Left renal pelvis (tissue), 4 donors: ENCODE measurements at places on chromosomes 16 and 17.

- DNase-seq, result peak; percentile 44
Observed at GRCh38 chr17:8016632-8017424, 14.4 kb downstream of the GUCY2D start.

GRCh38 chr16:49453021-49453420 is 79.4 kb downstream of the C16orf78 start:
- DNase-seq, result no peak

DNA sequence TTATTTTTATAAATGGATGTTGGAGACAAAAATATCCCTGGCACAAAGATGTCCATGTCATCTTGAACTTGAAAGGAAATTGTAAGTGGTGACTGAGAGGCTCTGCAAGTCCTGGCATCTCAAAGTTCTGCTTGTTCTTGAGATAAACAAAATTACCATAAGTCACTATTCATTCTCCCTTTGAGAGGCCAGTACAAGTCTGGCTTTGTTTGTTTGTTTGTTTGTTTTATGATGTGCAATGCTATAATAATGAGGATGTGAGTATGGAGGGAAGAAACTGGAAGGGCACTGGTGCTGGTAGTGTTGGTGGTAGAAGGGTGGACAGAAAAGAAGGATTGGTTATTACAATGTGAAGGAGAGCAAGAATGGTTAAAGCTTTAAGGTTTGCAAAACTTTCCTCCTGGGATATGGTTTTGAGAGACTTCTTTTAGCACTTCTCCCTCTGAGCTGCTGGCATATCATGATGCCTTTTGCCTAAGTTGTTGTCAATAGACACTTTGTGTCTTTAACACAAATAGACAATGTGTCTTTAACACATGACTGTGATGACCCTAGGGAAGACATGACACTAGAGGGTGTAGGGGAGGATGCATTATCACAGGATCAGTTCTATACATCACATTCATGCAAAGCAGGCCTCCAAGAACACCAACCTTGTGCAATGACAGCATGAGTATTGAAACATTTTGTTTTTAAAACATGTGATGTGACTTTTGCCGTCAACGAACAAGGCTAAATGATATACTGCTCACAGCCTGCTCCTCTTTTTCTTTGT is 880.5 kb upstream of the GOT2 start:
- no peak for DNase-seq

- DNase-seq, result no peak
Observed at GRCh38 chr16:26665166-26665939, 401.4 kb upstream of the C16orf82 start.

DNA sequence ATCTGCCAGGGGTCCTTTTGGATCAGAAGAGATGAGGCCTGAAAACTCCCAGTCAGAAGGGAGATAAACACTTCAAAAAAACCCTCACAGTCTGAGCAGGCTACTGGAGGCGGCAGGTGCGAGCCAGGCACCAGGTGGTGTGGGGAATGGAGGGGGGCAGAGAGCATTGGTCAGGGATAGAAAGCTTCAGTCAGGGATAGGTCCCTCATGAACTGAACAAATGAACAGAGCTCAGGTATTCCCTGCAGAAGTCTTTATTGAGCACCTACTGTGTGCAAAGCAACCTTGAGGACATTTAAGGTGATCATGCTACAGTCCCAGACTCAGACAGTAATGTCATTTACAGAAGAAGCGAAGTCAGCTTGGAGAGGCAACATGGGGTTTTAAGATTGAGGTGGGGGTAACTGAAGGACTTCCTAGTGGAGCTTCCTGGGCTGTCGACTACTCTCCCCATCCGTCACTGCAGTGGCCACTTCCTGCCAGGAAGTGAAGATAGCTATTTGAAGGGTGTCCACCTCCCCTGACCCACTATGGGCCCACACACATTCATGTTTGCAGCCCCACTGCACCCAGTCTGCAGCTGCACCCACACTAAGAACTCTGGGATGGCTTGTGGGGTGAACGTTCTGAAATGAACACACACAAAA is 3.2 kb downstream of the KIFC3 start:
- DNase-seq, result no peak

GRCh38 chr17:70136131-70136530 is 33.2 kb upstream of the KCNJ2 start:
- DNase-seq, result no peak

GRCh38 chr16:13957197-13958078 is 37.5 kb downstream of the ERCC4 start:
- DNase-seq, result peak; percentile 57

DNA sequence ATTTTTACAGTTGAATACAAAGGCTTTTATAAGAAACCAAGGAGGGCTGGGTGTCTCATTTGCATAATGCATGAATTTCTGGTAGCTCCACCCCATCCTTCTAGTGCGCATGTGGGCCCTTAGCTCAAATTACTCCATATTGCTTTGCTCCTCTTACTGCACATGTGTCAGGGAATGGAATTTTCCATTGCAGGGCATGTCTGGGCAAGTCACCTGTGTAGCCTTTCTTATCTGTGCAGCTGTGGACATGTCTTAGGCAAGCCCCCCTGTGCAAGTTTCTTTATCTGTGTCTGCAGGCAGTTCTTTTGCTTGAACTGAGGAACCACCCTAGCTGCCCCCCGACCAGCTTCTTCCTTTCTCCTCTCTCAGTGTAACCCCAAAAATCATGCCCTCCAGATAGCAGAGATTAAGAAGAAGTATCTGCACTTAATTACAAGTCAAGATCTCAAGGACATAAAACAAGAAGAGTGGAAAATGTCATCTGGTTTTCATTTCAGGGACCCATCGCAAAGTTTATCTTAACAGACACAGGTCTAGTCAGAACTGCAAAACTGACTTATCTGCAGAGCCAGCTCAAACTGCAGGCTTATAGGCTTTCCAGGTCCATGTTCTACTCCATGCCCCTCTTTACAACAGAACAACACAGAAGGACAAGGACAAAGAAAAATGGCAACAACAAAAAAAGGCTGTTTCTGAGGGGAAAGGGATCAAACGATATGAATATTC is 137.9 kb upstream of the HS3ST4 start:
- DNase-seq, result no peak

- no peak for DNase-seq
Observed at GRCh38 chr16:47787696-47788095, 326.6 kb downstream of the PHKB start.

DNA sequence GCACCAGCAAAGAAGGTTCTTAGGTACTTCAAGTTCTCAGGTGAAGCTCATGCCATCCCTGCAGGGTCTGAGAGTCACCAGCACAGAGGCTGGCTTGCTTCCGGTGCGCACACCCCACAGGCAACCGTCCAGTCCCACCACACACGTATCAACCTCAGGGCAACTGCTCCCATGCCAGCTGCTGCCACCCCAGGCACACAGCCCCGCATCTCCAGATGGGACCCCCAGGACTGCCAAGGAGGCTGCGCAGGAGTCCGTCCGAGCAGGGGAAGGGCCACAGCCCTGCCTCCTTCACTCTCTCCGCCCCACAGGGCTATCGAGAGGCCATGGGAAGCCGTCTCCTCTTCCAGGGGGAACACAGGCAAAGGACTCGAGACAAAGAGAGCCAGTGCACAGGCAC is 13.3 kb downstream of the KIFC3 start:
- no peak for DNase-seq

DNA sequence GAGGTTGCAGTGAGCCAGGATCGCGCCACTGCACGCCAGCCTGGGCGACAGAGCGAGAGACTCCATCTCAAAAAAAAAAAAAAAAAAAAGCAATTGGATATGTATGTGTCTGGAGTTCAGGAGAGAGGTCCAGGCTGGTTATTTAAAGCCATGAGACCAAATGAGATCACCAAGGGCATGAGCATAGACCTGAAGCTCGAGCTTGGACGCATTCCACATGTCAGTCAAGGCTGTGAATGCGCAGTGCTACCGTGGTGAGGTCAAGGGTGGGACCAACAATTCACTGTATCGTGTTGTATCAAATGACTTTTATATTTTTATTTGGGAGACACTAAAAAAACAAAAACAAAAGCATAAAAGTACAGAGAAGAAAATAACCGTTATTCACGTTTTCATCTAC is 29.1 kb upstream of the SPNS2 start:
- DNase-seq, result no peak

DNA sequence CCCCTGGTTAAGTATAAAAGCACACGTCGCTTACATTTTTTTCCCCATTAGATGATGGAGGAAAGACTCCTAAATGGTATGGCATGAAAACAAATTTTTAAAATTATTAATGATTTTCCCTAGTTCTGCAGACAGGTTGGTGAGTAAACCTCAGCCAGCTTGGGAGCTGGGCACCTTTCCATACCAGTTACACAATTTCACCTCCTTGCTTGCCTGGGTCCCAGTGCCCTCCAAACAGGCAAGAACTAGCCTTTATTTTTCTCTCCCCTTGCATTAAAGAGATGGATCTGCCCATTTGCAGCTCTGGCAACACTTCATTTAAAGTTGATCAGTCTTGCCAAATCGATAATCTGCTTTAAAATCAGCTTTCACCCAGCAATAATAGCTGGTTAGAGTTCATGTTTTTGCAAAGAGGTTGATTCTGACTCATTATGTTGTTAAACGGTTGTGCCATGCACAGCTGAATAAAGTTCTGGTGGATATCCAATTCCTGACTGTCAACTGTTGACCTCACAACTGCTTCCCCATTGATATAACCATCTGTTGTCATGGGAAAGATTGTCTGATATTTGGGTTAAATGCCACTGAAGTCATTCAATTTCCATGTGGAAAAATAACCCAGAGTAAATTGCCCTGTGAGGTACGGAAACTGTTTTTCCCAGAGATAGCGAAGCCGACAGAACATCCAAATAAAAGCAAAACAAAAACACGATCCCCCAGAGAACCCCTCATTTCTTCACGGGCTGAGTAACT is 1.3 kb downstream of the C17orf58 start:
- no peak for DNase-seq

DNA sequence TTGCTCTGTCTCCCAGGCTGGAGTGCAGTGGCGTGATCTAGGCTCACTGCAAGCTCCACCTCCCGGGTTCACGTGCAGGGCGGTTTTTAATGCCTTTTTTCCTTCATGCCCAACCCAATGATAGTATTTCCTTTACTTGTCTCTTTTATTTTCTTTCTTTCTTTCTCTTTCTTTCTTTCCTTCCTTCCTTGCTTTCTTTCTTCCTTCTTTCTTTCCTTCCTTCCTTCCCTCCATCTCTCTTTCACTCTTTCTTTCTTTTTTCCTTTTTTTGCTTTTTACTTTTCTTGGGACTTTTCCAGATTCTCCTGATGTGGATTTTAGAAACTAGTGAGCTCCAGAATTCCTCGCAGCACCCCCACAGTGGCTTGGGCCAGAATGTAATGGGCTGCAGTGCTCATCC is 3.1 kb downstream of the MYH3 start:
- DNase-seq, result no peak

- no peak for DNase-seq
Observed at GRCh38 chr17:76805319-76805718, 62.9 kb upstream of the MGAT5B start.

GRCh38 chr17:42291129-42291528 is 2.8 kb downstream of the STAT5A start:
- DNase-seq, result no peak

DNA sequence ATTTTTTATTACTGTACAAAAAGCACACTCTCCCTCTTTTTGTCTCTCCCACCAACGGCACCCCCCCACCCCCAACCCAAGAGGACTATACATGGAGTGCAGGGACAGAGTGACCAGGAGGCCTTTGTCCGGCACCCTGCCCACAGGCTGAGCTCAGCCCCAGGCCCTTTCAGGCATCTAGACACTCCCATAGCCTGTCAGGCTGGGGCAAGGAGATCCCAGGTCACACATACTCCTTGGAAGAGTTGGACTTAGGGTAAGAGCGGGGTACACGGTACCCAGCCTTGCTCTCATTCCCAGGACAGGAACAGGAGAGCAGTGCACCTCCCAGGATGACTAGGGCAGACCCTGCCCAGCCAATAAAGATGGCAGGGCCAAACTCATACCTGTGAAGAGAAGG is 2.1 kb downstream of the CLDN7 start:
- DNase-seq, result no peak

DNA sequence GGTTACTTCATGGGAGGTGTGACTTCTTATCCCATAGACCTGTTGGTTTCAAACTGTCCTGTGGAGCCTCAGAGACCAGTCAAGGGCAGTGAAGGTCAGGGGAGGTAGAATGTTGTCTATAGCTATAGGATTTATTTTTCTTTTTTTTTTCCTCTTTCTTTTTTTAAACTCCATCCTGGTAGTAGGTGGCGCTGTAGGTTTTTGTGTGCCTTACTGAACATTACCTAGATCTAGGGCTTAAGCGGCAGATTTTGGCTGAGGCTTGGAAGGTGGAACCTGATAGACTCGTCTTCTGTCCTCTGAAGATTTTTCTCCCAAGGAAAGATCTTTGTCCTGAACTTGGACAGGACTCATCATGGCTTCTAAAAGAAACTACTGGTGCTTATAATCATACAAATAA is 8.2 kb upstream of the LASP1NB start:
- DNase-seq, result no peak

GRCh38 chr17:70552230-70552981 is 383.1 kb downstream of the KCNJ2 start:
- DNase-seq, result peak; percentile 44

DNA sequence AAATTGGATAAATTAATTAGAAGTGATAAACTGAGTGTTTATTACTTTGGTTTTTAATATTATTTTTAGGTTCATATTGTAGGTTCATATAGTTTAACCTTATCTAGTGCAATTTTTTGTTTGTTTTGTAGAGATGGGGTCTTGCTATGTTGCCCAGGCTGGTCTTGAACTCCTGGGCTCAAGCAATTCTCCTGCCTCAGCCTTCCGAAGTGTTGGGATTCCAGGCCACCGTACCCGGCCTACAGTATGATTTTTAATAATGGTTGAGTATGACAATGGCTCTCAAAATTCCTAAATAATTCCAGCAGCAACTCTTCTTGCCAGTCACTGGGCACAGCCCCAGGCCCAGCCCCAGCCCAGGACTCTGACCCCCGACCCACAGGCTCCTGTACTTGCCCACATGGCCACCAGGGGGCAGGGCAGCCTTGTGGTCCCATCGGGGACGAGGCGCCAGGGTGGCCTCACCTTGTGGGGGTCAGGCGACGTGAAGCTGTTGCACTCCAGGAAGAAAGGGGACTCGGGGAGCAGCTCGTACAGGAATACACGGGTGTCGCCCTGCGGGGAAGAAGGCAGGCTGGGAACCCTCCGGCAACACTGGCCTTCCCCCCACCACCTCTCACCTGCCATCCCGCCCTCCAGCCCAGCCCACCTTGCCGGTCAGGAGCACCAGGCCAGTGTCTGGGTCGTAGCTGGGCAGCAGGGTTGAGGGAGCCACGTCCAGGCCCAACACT is 7.9 kb upstream of the PAM16 start:
- DNase-seq, result no peak

DNA sequence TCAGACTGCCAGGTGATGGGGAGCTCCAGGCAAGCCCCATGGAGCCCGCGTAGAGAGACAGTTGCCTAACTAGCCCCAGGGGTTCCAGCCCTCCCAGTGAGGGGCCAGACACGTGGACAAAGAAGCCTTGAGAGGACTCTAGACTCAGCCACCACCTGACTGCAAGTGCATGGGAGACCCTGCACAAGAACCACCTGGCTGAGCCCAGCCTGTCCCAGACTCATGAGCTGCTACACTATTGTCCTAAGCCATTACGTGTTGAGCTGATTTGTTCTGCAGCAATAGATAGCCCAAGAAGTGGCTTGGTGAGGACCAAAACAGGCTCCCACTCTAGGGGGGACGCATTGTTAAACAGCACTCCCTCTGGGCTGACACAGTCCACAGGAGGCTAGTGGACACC is 37.6 kb upstream of the KLHDC4 start:
- no peak for DNase-seq
